ENCODE measurements at places on chromosomes 2 and 18.

DNA sequence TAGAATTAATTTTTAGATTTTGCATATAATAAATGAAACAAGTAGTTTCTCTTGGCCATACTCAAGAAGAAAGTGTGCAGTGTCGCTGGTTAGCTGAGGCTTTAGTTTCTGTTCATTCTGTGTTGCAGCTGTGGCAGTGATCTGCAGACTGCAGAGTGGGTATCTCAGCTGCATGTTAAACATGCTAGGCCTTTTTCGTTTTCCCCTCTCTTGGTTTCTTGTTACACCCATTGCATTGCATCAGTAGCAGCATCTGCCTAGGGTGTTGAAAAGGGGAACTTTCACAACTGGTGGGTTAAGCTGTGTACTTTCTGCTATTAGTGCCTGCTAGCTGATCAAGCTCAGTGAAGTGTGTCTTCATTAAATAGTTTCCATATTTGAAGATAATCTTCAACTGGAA is 51.3 kb downstream of the ACSL3 start:
- no peak for DNase-seq

GRCh38 chr2:26475832-26476501 is 2.0 kb downstream of the OTOF start:
- no peak for DNase-seq

DNA sequence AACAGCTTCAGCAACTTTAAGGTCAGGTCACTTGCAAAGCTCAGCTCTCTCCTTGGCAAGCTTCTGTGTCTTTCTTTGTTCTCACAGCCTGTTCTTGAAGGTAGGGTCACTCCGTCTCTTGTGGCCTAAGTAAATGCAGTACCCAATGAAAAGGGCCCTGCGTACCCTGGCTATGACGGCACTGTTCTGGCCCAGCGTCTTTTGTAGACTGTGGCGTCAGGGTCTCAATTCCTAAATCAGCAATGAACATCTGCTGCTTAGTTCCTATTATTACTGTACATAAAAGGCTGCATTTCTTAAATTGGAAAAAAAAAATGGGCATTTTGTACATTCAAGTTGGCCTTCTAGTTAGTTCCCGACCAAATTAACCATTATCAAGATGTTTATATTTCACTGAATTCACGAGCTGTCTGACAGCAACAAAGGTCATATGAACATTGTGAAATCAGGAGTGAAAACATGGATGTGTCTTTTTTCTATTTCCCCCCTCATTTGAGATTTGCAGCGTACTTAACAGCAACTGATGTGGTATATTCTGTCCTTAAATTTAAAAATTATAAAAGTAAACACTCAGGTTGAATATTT is 17.0 kb upstream of the MTCL1 start:
- no peak for DNase-seq

- no peak for DNase-seq
Observed at GRCh38 chr2:160063271-160063670, 856 bp upstream of the PLA2R1 start.

DNA sequence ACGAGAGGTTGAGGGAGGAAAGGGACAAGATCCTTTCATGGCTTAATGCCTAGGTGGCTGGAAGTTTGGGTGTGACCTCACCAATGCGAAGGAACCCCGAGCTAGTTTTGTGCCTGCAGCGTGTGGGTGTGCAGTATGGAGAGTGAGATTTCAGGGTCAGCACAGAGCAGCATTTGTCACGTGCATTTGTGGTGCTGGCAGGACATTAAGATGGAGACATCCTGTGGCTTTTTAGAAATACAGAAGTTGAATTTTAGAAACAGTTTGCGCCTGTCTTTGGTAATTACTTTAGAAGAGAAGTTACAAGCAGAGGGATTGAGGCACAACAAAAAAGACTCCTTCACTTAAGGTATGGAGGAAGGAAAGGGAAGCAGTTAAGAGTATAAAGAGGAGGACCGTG is 258.2 kb upstream of the THUMPD2 start:
- DNase-seq: no peak

- DNase-seq: no peak
Observed at GRCh38 chr2:42495611-42496010, 1.8 kb upstream of the KCNG3 start.

- DNase-seq: no peak
Observed at GRCh38 chr18:23814991-23815614, 125.8 kb downstream of the LAMA3 start.

DNA sequence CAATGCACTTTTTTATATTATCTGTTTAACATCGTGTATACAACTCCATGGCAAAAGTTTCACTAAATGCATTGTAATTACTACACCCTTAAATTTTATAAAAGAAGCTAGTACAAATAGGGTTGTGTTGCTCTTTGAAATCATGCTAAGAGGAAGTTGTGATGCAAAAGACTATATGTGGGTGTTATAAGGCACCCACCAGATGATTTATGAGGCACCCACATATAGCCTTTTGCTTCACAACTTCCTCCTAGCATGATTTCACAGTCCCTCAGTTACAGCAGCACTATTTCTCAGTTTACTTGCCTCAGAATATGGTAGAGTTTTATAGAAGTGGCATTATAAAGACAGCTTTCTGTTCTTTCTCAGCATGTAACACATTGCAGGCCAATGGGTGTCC is 277.3 kb upstream of the DOK6 start:
- no peak for DNase-seq

Measured in hematopoietic multipotent progenitor cell treated with erythropoietin and hydrocortisone succinate and interleukin-3 and kit ligand, for 17 days (in vitro differentiated cells).